ENCODE measurements at places on chromosomes 12 and 14.
A peak's percentile ranks its signal among the peaks of the same experiment; 100 is the strongest.

DNA sequence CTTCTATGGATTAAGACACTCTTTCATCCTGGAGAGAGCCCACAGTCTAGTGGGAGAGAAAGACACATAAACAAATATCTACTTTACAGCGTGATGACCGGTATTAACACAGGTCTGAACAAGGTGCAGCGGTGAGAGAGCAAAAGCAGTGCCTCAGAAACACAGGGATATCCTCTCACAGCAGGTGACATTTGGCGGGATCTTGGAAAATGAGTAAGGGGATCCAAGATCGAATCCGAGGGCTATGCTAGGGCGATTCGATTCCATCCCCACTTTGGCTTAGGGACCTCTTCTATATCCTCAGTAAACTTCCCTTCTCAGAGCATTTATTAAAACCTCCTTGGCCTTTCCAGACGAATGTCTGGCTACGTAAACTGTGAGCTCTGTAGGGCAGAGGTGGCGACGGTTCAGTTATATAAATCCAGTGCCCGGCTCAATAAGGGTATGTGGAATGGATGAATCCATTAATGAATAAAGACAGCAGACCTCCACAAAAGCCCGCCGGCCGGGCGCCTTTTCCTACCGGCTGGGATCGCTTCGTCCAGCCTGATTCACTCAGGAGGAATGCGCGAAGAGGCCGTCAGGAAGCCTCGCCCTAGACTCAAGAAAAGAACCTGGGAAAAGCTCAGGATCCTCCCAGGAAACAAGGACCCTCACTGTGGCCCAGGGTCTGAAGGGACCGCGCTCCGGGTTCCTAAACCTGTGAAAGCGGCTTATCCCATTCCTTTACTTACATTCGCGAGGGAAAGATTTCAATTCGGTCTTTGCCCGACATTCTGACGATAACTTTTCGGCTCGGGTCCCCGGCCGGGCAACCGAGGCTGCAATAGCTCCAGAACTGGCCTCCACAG, 455 bp downstream of the ATP6V1D start:
- peak; percentile 24 for DNase-seq

GRCh38 chr12:107318806-107319532, 225.6 kb upstream of the CRY1 start:
- DNase-seq, result peak; percentile 11

- DNase-seq, result no peak
These were observed 13.1 kb downstream of the CHGA start for GRCh38 chr14:92936085-92936484.

- DNase-seq, result no peak
These were observed 28.2 kb downstream of the EEA1 start for GRCh38 chr12:92900941-92901340.

- peak; percentile 41 for DNase-seq
These were observed 29.8 kb upstream of the CDKN3 start for GRCh38 chr14:54366736-54367735.

Measured in transverse colon (tissue), 4 donors.